Inflammatory macrophage treated with lipopolysaccharide for 4 hours (primary cell): ENCODE measurements at places on chromosomes 7 and 10.

GRCh38 chr10:35355971-35356724 lies 19.8 kb downstream of the CCNY start:
- DNase-seq, result peak; percentile 74

GRCh38 chr7:12296051-12296570 lies 85.0 kb downstream of the TMEM106B start:
- DNase-seq, result no peak

DNA sequence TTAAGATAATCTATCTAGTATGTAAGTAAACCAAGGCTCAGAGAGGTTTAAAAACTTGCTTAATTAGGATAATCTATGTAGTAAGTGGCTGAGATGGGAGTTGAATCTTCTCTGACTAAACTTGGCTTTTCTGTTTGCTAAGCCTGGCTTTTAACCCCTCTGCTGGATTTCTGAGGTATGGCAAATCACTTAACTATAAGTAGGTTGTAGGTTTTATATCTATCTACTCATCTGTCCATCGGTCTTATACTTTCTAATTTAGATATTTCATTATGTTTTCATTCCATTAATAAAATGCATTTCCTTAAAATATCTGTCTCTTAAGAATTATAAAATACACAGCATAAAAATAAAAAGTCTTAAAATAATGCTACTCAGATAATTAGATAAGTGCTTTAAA lies 59.4 kb downstream of the ST7 start:
- DNase-seq, result peak; percentile 68

GRCh38 chr10:100370714-100371481 lies 23.9 kb downstream of the SCD start:
- DNase-seq, result peak; percentile 96
